ENCODE measurements at places on chromosomes 2 and 18.

GRCh38 chr18:68662754-68663153 is 52.2 kb downstream of the TMX3 start:
- no peak for DNase-seq

DNA sequence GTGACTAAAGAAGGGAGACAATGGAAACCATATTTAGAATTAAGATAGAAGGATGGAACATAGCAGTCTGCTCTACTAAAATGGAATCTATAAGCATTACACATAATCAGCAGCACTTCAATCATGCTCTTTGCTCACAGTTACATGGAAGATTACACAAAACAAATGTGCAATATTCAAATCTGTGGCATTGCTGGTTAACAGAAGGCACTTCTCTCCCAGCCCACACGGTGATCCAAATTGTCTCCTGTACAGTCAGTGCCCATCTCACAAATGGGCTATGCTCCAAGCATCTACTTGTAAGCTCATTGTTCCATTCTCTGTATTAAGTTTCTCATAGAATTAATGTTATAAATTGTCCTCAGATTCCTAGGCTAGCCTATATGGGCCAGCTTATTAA is 716.6 kb downstream of the NRXN1 start:
- no peak for DNase-seq

GRCh38 chr2:18611184-18611583 is 21.8 kb upstream of the NT5C1B start:
- no peak for DNase-seq

DNA sequence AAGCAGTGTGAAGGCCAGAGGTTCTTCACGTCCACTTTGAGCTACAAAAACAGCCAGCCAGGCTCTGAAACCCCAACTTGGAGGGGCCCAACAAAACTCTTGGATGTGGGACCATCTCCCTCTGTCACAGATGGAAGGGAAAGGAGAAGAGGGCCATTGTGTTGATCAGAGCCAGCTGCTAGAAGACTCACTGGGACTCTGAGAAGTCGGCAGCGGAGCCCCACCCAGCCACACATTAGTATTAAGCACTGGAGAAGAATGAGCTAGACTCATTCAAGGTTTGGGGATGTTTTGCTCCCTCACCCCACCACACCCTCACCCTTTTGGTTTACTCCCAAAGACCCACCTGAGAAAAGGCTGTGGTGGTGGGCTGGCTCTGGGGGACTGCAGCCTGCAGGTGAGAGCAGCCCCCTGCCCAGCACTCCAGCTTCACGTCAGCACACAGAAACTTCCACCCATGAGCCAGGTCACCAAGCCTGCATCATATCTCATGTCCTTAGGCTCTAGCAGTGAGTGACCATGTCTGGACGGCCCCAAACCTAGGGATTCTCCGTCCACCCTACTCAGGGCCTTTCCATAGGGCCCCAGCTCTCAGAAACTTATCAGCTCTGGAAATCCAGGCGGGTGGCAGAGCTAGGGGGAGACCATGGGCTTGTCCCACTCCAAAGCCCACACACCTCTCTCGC is 12.6 kb downstream of the TEX51 start:
- no peak for DNase-seq

- DNase-seq: no peak
Measured at GRCh38 chr2:165406173-165406572, 63.3 kb upstream of the CSRNP3 start.

- DNase-seq: peak; percentile 75
Measured at GRCh38 chr2:37585295-37585908, 86.0 kb downstream of the CDC42EP3 start.

DNA sequence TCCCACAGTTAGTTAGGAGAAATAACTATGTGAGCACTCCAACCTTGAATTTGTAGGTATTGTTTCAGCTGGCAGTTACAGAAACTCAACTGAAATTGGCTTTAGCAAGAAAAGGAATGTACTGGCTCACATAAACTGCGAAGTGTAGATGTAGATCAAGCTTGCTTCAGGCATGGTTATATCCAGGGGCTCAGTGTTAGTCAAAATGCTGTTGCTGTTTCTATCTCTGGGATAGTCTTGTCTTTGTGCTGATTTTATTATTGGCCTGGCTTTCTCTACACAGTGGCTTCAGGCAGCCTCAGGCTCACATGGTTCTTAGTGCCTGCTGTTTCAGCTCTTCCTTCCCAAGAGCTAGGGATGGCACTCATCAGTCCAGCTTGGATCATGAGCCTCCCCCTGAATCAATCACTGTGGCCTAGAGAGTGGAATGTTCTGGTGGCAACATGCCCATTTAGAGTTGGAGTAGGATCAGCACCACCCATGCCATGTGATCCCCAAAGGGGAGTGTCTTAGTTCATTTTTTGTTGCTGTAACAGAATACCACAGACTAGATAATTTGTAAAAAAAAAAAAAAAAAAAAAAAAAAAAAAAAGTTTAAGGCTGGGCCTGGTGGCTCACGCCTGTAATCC is 69.1 kb upstream of the FOXI3 start:
- DNase-seq: no peak

DNA sequence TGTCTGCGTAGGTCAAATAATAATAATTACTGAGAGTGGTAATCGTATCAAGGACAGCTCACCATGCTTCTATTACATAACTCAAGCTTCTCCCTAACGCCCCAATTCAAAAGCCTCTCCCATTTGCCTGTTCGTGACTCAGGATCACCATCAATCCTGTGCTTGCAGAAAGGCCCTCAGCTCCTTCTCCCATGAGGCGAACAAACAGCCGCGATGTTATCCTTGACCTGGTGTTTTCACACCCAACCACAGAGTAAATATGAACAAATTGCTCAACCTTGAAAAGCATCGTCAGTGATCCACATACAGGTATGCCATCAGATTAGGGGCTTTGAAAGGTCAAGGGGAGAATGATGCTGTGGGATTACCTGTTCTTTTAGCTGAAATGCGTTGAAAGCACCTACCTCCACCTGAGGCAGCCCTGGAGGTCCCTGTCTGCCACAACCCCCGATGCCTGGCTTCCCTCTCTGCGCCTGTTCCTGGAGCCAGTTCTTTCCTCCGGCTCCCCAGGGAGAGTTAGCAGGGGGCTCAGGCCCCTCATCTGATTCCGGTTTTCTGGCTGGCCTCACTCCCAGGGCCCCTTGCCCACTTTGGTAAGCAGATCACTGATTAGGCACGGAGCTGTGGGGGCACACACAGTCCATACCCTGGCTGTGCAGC is 39.1 kb upstream of the ODC1 start:
- peak; percentile 33 for DNase-seq

DNA sequence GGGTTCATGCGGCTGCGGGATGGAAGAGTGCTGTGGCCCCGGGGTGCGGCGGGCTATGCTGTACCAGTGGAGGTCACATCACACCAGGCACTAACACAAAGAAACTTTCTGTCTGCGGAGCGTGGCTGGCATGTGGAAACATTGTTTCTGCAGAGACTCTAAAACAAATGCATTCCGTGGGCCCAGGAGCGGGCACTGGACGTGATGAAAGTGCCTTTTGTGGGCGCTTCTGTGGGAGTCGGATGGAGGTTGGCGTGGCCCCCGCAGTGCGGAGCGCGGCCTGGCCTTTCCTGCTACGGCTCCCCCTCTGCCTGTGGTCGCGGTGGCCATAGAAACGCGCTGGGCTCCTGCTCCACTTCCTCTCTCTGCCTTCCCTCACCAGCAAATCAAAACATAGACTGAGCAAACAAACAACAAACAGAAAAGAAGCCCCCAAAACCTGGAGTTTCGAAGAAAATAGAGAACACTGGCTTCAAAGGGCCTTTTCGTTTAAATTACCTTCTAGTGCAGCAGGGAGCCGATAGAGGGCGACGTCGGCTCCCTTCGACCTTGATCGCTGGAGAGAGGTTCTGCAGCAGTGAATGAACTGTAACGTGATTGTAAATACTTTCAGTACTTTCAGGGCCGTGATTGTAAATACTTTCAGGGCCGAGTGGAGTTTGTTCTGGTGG is 51.4 kb downstream of the KIF5C start:
- peak; percentile 83 for DNase-seq

DNA sequence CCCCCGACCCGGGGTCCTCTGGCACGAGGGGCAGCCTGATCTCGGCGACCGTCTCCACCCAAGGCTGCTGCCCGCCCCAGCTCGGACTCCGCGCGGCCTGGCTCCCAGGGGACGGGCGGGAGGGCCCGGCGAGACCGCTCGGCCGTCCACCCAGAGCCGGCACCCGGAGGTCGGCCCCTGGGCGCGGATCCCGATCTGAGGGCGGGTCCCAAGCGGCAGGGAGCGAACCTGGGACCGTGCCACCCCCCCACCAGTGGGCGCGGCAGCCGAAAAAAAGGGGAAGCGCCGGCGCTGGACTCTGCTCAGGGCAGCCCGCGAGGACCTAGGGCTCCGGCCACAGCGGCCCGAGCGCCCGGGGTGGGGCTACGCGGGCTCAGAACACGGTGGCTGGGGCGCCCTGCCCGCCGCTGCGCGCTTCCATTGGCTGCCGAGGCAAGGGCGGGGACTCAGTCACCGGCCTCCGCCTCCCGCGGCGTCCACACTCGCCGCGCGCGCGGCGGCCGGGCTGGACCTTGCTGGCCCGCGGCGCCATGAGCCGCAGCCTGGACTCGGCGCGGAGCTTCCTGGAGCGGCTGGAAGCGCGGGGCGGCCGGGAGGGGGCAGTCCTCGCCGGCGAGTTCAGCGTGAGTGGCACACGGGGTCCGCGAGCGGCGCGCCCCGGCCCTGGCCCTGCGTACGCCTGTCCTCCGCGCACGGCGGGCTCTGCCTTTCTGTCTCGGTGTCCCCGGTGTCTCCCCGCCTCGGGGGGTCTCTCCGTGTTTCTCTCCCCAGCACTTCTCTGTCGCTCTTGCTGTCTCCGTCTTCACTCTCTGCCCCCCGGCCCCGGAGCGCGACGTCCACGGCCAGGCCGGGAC is at the start of gene PTPN18:
TSS of gene PTPN18 (plus strand) at position 479 of the 854 bp plus-strand sequence. CDS start at position 531, 52 bp downstream.
- peak; percentile 88 for DNase-seq

DNA sequence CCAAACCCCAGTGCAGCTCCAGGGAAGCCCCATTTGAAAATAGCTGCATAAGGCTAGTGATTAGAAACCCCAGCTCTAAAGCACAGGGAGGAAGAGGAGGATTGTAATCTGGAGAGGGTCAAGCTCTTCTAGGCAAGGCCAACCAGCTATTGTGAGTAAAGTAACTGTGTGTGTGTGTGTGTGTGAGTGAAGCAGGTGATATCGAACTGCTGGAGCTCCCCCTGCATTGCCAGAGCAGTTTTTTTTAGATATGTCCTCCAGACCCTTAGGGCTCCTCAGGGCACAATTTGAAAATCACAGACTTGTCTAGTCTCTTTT is 177.4 kb upstream of the NABP1 start:
- DNase-seq: no peak

GRCh38 chr2:220930271-220931076 is 641.6 kb downstream of the EPHA4 start:
- no peak for DNase-seq

DNA sequence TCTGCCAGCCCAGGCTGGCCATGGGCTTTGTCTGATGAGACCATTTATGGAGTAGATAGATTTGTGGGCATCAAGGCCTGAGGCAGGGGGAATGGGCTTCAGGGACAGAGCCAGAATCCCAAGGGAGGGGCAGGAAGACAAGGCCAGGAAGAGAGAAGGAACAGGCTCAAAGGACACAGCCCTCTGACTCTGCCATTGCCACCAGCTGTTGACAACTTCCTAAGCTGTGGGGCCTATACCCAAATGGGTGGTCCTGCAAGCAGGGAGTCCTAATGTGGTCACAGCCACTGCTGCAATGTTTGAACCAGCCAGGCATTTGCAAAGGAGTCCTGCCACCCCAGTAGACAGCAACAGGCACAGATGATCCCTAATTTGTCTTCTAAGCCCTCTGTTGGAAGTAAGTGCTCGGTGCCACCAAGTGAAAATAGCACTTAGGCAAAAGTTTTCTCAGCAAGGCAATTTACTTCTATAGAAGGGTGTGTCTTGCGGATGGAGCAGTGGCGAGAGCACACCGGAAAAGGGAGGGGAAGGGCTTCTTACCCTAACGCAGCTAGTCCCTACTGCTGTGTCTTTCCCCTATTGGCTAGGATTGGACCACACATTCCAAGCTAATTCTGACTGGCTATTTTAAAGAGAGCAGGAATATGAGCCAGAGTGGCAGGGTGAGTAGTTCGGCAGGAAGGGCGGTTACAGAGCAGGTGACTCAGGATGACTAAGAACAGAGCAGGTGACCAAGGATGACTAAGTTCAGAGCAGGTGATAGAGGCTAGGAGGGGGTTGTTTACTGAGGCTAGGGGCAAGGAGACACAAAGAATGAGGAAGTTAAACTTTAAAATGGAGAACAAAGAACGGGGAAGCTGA is 47.2 kb downstream of the C1QL2 start:
- DNase-seq: no peak

GRCh38 chr18:58196164-58196563 is 152.1 kb downstream of the NEDD4L start:
- DNase-seq: no peak

DNA sequence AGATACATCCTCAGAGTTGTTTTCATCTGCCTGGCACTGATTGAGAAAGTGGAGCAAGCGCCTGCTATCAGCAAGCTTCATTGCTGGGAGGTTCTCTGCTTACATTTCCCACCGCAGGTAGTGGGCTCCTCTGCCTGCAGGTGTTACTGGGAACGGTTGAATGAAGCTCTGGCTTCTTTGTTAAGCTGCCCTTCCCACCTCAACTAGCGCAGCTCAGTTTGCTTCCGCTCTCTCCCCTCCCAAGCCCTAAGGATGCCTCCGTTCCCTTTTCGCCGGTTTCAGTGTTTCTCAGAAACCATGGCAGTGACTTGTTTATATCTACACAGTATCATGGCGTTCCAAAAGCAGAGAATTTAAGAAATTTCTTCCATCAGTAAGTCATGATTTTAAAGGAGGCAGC is 72.2 kb upstream of the B3GNT7 start:
- no peak for DNase-seq

GRCh38 chr2:191115804-191116203 is 35.0 kb downstream of the STAT4 start:
- DNase-seq: no peak

DNA sequence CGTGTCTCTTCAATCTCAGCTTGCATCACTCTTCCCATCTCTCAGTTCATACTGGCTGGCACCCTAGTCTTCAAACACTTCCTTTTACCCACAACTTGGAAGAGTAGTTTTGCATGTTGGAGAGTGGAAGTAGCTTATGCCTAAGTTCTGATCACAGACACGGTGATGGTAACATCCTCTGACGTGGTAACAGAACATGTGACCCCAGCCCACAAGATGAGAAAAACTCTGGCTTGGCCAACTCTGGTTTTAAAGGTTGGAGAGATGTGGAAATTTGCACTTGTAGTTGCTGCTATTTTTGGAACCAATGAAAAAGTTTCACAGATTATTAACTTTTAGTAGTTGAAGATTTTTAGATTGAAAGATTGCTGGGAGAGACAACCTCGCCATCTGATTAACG is 155.4 kb upstream of the SLC35G4 start:
- DNase-seq: no peak
